ENCODE measurements at places on chromosomes 4 and X.

- H3K27ac ChIP-seq, result no peak overlapping the region
- H3K36me3 ChIP-seq, result no peaks in the 10 kb centered on the region
- no peaks in the 10 kb centered on the region for H3K4me1 ChIP-seq
- H3K4me3 ChIP-seq, result no peak overlapping the region
These were observed 127.8 kb downstream of the PHKA2 start for GRCh38 chrX:18855919-18856644.

DNA sequence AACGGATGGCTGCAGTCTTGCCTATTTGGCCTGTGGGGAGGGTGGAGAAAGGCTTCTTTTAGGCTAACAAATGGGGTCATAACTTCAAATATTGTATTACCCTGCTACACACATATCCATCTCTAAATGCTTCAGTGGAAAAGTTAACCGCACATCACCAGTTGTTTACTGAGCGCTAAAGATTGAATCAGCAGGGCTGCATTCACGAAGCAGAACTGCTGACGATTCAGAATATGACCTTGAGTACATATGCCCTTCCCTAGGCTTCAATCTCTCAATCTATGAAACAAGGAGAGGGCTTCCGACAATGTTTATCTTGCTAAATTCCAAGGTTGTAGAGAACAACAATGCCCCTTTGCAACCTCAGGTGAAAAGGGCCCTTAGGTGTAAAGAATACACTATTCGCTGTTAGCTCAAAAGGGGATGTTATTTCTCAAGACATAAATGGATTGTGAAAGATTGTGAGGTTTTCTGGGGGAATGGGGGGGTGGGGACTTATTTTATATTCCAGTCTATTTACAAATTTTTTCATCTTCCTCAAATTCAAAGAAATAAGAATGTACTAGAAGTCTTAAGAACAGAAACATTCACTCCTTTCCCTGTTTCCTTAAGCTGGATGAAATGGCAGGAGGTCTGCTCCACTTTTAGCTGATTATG, 2.6 kb upstream of the ATP6AP2 start:
- H3K27ac ChIP-seq, result no peak overlapping the region
- H3K4me1 ChIP-seq, result no peaks in the 10 kb centered on the region
- H3K27me3 ChIP-seq, result no peaks in the 10 kb centered on the region
- no peak overlapping the region for H3K4me3 ChIP-seq

DNA sequence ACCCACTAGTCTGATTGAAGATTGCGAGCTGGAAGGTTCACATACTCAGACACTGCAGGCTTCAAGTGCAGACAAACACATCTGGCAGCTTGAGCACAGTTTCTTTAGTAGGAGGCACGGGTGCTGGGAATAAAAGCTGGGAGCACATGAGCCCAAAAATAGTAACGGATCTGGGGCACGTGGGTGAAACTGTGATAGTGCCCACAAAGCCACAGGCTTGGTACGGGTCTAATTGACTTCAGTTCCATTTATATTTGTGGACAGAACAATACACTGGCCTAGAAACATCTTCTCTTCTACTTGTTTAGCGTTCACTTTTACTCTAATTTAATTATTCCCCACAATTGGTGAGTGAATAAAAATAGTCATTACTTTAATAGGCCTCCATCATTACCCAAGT, 2370.7 kb downstream of the PCDH7 start:
- H3K4me1 ChIP-seq, result no peaks in the 10 kb centered on the region
- DNase-seq, result no peak
- H3K27me3 ChIP-seq, result no peaks in the 10 kb centered on the region
- no peak overlapping the region for H3K4me3 ChIP-seq
- no peak overlapping the region for H3K27ac ChIP-seq
- no peaks in the 10 kb centered on the region for H3K36me3 ChIP-seq

DNA sequence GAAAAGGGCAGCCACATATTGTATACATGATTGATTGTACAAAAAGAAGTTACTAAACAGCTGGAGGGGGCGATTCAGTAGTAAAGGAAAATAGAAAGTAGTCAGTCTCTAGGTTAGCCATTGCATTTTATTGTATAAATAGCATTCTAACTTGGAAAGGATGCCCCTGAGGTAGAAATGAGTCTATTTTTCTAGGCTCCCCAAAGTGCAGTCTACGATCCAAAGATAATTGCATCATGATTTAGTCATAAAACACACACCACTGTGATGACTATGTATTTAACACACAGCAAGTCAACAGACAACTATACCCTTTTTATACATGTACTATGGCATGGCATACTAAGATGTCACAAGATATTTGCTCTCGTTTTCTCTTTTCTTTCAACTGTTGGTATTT, 204.9 kb downstream of the APBB2 start:
- peaks cover 2% of the 10 kb centered on the region for H3K4me1 ChIP-seq
- no peak for DNase-seq
- no peaks in the 10 kb centered on the region for H3K27me3 ChIP-seq
- no peaks in the 10 kb centered on the region for H3K36me3 ChIP-seq

DNA sequence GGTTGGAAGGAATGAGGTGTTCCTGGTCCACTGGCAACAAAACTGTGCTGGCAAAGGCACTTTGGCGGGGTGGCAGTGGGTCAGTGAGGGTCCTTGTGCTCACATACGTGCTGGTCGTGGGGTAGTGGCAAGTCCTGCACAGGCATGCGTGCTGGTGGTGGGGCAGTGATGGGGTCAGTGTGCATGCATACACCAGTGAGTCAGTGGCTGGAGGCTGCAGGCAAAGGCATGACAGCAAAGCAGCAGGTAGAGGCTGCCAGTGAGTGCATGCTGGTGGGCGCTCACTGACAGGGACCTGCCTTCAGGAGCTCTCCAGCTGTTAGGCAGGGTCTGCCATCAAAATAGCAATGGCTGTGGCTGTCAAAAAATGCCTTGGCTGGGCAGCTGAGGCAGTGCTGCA, 42.1 kb downstream of the TMPRSS11E start:
- no peaks in the 10 kb centered on the region for H3K4me1 ChIP-seq
- H3K27ac ChIP-seq, result no peak overlapping the region
- H3K27me3 ChIP-seq, result no peaks in the 10 kb centered on the region

DNA sequence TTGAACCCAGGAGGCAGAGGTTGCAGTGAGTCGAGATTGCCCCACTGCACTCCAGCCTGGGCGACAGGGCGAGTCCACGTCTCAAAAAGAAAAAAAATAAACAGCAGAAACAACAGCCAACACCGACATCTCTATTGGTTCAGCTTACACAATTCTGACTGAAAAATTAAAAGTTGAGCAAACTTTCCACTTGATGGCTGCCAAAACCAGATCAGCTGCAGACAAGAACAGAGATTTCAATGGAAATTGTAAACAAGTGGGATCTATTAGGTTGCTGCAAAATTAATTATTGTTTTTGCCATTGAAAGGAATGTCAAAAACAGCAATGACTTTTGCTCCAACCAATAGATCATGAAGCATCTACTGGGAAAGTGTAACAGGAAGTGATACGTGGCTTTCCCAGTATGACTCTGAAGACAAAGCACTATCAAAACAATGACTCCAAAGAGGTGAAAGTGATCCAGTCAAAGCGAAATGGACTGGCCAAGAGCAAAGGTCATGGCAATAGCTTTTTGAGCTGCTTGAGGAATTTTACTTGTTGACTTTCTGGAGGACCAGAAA, 26.3 kb downstream of the UPF3B start:
- H3K36me3 ChIP-seq, result no peaks in the 10 kb centered on the region
- H3K4me1 ChIP-seq, result no peaks in the 10 kb centered on the region
- no peak for DNase-seq

GRCh38 chr4:98565681-98566301, 92.6 kb downstream of the TSPAN5 start:
- no peaks in the 10 kb centered on the region for H3K36me3 ChIP-seq
- peaks cover 24% of the 10 kb centered on the region for H3K4me1 ChIP-seq
- H3K27me3 ChIP-seq, result no peaks in the 10 kb centered on the region
- H3K4me3 ChIP-seq, result no peak overlapping the region

DNA sequence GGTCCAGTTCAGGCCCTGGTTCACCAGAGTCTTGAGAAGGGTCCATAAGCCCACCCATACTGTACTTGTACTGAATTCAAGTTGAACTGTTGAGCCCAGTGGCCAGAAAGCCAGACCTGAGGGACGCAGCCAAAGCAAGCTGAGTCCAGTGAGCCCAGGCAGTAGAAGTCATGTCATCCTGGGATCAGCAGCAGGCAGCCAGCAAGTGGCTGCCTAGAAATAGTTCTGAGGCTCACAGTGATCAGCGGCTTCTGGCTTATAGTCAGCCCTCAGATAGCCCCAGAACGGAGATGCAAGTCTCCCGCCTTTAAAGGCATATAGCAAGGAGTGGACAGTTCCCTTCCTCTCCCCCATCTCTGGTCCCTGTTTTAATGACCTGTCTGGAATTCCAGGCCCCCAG, 347.1 kb downstream of the FBXW7 start:
- DNase-seq, result no peak
- H3K36me3 ChIP-seq, result no peaks in the 10 kb centered on the region
- no peaks in the 10 kb centered on the region for H3K27me3 ChIP-seq

- no peak for DNase-seq
- no peaks in the 10 kb centered on the region for H3K4me1 ChIP-seq
- H3K36me3 ChIP-seq, result no peaks in the 10 kb centered on the region
- H3K27ac ChIP-seq, result no peak overlapping the region
- no peaks in the 10 kb centered on the region for H3K27me3 ChIP-seq
These were observed 15.4 kb downstream of the IQSEC2 start for GRCh38 chrX:53265771-53266574.

DNA sequence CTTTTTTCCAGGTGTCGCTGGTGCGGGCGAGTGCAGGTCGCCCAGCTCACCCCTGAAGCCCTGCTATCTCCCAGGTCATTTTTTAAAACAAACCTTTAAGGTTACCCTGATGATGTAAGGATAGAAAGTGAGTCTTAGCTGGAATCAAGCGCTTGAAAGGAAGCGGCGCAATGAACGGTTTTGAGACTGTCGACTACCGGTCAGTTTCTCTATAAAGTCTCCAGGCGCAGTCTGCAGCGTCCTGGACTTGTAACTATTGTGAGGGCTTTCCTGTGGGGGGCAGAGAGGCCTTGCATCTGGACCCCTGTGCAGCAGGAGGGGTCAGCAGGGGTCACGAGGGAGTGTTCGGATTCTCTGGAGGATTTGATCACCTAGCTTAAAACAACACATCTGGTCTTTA, 1.6 kb downstream of the KIT start:
- H3K27ac ChIP-seq, result peak overlapping the region; percentile 84
- DNase-seq, result peak; percentile 41
- H3K27me3 ChIP-seq, result no peaks in the 10 kb centered on the region
- peaks cover 4% of the 10 kb centered on the region for H3K4me1 ChIP-seq

DNA sequence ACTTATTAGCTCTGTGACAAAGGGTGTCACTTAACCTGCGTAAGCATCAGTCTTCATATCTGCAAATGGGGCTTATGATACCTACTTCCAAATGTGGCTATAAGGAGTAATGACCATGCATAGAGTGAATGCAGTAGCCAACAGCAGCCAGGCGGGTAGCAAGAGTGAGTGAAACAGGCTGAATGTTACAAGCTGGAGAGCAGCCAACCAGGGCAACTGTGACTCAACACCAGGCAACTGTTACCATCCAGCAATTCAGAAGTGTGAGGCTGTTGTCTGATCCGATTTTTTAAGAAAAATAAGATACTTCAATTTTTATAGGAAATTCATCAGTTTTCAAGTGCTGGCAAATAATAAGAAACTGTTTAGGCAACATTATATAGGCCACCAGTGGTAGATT, 270.2 kb upstream of the TAPT1 start:
- no peaks in the 10 kb centered on the region for H3K4me1 ChIP-seq
- H3K27me3 ChIP-seq, result no peaks in the 10 kb centered on the region
- no peaks in the 10 kb centered on the region for H3K36me3 ChIP-seq
- H3K4me3 ChIP-seq, result no peak overlapping the region
- DNase-seq, result no peak

GRCh38 chrX:16892504-16893362, 22.6 kb upstream of the RBBP7 start:
- H3K27me3 ChIP-seq, result no peaks in the 10 kb centered on the region
- no peak overlapping the region for H3K4me3 ChIP-seq
- H3K27ac ChIP-seq, result no peak overlapping the region
- no peaks in the 10 kb centered on the region for H3K4me1 ChIP-seq

DNA sequence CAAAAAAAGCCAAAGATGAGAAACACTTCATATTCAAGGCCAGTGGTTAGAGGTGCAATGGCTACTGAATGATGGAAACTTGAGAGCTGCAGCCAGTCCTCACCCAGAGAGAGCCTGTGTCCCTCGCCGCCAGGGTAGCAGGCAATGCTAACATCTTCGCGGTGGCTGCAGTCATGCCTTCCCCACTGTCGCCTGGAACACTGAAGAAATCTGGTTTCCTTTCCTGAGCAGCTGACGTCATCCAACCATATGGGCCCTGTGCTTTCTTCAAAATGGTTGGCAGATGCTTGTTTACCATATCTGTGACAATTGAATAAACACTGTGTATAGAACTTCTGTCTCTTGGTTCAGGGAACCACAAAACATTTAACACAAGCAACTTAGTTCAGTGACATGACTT, 39.7 kb downstream of the PRSS12 start:
- H3K4me1 ChIP-seq, result no peaks in the 10 kb centered on the region
- H3K27me3 ChIP-seq, result no peaks in the 10 kb centered on the region
- H3K27ac ChIP-seq, result no peak overlapping the region
- no peak for DNase-seq
- no peaks in the 10 kb centered on the region for H3K36me3 ChIP-seq

GRCh38 chr4:106851726-106852125, 184.4 kb downstream of the DKK2 start:
- H3K4me3 ChIP-seq, result no peak overlapping the region
- no peaks in the 10 kb centered on the region for H3K4me1 ChIP-seq
- H3K27me3 ChIP-seq, result no peaks in the 10 kb centered on the region
- H3K36me3 ChIP-seq, result no peaks in the 10 kb centered on the region
- no peak overlapping the region for H3K27ac ChIP-seq

DNA sequence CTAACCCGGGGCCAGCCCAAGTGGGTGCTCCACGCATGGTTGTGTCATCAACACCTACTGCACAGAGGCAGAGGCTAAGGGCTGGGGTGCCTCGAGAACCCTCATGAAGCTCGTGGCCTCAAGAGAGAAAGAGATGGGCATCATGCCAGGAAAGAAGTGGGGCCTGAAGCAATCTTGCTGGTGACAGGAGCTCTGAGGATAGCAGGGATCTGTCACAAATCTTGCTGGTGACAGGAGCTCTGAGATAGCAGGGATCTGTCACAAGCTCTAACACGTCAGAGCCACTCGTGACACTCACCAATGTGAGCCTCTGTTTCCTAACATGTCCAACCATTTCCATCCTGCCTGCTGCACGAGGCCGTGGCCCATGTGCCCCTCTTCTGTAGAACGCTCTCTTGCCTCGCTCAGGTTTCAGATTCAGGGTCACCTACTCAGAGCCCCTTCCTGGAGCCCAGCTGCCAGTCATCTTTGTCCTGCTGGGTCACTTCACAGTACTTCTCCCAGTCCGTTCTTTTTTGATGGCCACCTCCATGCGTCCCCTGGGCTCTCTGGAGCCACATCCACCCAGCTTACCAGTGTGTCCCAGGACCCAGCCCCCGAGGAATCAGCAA, 21.1 kb downstream of the PNMA6E start:
- no peak overlapping the region for H3K4me3 ChIP-seq
- no peaks in the 10 kb centered on the region for H3K27me3 ChIP-seq
- H3K36me3 ChIP-seq, result no peaks in the 10 kb centered on the region
- peaks cover 3% of the 10 kb centered on the region for H3K4me1 ChIP-seq

- H3K4me3 ChIP-seq, result no peak overlapping the region
- no peaks in the 10 kb centered on the region for H3K4me1 ChIP-seq
- H3K27ac ChIP-seq, result no peak overlapping the region
These were observed 179.5 kb downstream of the CEP135 start for GRCh38 chr4:56128213-56128612.

Measured in ovary (tissue), 10 donors.